ENCODE measurements at places on chromosomes 3 and 15.
A peak's percentile ranks its signal among the peaks of the same experiment; 100 is the strongest.

GRCh38 chr15:80267658-80268057 lies 15.6 kb upstream of the CTXND1 start:
- no peak for DNase-seq

GRCh38 chr3:154616298-154616697 lies 186.3 kb upstream of the GPR149 start:
- DNase-seq, result no peak

DNA sequence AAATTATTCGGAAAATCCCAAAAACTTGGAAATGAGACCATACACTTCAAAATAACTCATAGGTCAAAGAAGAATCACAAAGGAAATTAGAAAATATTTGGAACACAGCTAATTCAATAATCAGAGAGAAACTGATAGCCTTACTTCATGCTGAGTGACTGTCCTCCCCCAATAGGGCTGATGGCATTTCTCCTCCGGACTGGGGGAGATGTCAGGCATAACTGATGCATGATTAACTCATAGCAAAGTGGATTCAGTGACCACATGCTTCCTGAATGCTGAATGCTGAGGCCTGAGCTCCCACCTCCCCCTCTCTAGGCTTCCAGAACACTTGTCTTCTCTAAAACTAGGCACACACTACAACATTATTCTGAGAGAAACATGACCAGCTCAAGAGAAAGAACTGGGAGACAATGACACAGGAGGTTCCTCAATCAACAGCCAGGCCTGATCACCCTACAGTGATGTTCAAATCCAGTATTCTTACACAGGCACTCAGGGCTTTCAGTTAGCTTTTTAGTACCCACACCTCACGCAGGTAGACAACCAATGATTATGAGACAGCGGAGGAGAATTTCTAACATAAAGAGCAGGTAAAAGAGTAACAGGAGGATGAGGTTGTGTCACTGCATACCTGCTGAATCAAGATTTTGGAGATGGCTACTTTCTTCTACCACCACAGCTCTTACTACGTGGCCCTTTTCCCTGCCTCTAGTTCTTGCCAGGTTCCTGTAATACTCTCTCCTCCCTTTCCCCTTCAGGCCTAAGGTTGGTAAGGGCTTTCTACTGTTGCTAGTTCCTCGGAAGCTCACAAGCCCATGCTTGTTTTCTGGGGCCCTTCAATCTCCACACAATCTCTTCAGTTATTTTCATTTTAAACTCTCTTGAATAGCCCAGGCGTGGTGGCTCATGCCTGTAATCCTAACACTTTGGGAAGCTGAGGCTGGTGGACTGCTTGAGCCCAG lies 96.1 kb downstream of the FMN1 start:
- DNase-seq, result peak; percentile 74

DNA sequence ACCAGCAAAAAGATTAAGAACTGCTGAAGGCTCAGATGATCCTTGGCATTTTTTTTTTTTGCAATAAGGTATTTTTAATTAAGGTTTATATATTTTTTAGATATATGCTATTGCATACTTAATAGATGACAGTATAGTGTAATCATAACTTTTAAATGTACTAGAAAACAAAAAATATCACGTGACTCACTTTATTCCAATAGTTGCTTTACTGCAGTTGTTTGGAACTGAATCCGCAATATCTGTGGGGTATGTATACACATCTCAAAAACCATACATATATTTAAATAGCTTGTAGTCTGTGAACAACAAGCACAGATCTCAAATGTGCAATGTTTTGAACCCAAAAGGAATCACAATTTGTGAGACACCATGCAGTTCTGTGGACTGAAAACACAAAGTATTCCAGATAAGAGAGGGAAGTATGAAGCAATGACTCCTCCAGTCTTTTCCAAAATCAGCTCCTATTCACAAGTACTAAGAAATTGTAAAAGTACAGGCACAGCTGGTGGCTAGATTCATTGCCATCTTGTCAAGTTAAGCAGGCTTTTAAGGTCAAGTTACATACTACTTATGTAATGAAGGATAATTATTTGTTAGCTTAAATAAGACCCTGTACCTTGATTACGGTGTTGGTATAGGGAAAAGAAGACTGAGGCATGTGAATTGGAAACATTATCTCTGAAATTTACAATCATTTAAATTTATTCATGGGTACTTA lies 331.1 kb downstream of the TBC1D5 start:
- DNase-seq, result no peak

DNA sequence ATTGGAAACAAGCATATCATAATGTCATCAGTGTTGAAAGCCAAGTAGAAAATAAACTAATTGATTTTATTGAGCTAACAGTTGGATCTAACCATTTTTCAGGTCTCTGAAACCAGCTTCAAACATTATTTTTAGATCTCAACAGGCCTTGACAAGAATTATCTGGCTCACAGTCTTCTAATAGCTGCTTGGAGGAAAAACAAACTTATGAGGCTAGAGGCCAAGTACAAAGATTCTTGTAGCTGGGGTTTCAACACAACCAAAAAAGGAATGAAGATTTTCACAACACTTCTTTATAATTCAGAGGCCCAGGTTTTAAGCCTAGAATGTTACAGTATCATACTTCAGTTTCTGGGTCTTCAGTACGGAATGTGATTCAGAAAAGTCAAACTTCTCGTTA lies 3.7 kb downstream of the SETMAR start:
- DNase-seq, result peak; percentile 32

- DNase-seq, result no peak
Observed at GRCh38 chr15:88179562-88179961, 77.0 kb downstream of the NTRK3 start.

GRCh38 chr15:50594311-50594710 lies 47.8 kb upstream of the USP50 start:
- DNase-seq, result no peak

GRCh38 chr3:128753715-128754114 lies 27.7 kb downstream of the RAB7A start:
- DNase-seq, result no peak

GRCh38 chr15:91199511-91199910 lies 99.5 kb downstream of the SV2B start:
- DNase-seq, result no peak

DNA sequence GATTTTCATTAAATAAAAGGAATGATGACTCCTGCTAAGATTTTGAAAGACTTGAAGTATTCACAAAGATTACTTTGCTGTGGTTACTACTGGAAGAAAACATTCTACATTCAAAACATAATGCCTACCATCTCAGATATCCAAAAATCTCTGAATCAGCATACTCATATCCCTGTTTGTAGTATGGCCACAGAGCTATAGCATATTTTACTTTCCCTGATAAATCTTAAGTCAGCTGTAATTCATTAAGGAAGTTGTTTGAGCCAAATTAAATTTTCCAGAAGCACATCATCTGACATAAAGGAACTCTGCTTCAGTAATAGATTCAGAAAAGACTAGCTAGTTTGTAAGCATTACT lies 942.0 kb downstream of the ROBO1 start:
- DNase-seq, result no peak

- DNase-seq, result no peak
Observed at GRCh38 chr15:65641768-65642475, 20.2 kb downstream of the SLC24A1 start.

GRCh38 chr15:86255247-86255646 lies 175.6 kb downstream of the AGBL1 start:
- peak; percentile 35 for DNase-seq

- no peak for DNase-seq
Observed at GRCh38 chr15:58545307-58546065, 113.7 kb downstream of the LIPC start.

DNA sequence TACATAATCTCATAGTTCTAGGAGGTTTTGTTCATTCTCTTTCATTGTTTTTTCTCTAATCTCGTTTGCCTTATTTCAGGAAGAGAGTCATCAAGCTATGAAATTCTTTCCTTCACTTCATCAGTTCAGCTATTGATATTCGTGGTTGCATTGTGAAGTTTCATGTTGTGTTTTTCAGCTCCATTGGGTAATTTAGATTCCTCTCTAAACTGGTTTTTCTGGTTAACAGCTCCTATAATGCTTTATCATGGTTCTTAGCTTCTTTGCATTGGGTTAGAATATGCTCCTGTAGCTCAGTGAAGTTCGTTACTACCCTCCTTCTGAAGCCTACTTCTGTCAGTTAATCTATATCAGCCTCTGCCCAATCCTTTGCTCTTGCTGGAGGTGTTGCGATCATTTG lies 69.4 kb upstream of the CD96 start:
- DNase-seq, result no peak

- no peak for DNase-seq
Observed at GRCh38 chr15:96262097-96262496, 68.4 kb upstream of the NR2F2 start.

DNA sequence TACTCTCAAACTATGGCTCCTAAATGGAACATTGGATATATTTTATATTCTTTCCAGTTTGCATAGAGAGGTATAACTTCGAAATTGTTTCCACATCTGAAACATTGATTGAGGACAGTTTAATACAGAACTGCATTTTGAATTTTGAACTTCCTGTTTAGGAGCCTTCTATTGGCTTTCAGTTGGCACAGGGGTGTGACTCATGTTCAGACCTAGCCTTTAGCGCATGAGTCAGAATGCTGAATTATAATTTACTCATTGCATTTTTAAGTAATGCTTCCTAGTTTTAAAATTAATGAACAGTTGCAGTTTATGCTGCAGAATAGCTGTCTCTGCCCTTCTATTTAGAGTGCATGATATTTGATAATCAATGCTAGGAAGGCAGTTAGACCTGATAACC lies 751.7 kb downstream of the CADM2 start:
- DNase-seq, result peak; percentile 28

GRCh38 chr3:14433106-14433505 lies 30.7 kb downstream of the SLC6A6 start:
- no peak for DNase-seq

DNA sequence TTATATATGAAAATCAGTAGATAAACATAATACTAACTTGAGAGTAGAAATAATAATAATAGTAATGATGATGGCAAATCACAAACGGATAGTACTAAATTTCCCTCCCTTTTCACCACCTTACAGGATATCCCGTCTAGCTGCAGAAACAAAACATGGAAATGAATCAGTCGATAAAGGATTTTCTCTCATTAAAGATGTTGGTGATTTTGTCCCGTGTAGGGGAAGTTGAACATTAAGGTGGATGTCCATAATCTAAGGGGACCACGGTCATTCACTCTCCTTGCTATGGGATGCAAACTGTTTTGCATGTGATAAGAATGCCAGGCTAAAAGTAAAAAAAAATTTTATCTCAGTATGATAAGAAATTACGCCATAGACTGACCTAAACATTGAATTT lies 1027.7 kb upstream of the NR2F2 start:
- DNase-seq, result no peak

- peak; percentile 75 for DNase-seq
Observed at GRCh38 chr3:96960661-96961330, 146.4 kb downstream of the EPHA6 start.
